Ascending aorta (tissue), 2 donors: ENCODE measurements at places on chromosomes 13 and 19. TPM values are rescaled to one million over a fixed set of nuclear protein-coding genes. Genes with fewer than 3 reads are reported as not detected.

- DNase-seq = no peak
Observed at GRCh38 chr19:31334101-31334848, 15.0 kb downstream of the TSHZ3 start.

DNA sequence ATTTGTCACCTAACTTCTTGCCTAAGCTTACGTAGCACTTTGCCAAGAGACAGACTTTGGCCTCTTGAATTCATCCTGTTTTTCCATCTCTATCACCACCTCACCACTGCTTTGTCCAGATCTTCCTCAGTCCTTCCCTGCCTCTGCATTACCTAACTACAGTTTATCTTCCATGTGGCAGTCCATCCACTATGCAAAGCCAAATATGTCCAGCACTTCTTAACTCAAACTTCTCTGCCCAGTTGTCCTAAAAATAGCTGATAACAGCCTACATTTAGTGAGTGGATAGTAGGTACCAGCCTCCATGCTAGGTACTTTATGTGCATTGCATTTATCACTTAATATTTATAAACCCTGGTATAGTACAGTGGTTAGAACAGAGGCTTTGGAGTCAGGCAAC, 111.4 kb downstream of the ZAR1L start:
- DNase-seq = no peak

DNA sequence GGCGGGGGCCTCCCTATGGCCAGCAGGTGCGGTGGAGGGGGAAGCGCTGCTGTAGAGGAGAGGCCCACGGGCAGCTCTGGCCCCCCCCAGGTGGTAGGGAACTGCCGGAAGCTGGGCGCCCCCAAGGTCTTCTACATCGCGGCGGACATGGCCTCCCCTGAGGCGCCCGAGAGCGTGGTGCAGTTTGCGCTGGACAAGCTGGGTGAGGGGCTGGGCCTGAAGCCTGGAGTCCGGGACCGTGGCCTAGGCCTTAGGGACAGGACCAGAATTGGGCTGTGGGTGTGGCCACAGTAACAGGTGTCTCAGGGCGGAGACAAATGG, 3.8 kb upstream of the RPL36 start:
- no peak for DNase-seq

Gene ZNF57
- 9.8 TPM for total RNA-seq

Gene ZNF223
- not detected for total RNA-seq
